Bronchus fibroblast of lung (primary cell): ENCODE measurements at places on chromosomes 13 and 19. TPM values are rescaled to one million over a fixed set of nuclear protein-coding genes. Genes with fewer than 3 reads are reported as not detected.

The CLEC11A gene
- total RNA-seq, result 72.5 and 93.3 TPM in 2 replicates

The KLHL1 gene
- not detected in 2 replicates for total RNA-seq

The LGALS4 gene
- total RNA-seq, result 0.15 TPM in 1 of 2 replicates, not detected in the other

The IL17D gene
- 0.89 and 1.0 TPM in 2 replicates for total RNA-seq

The C1QTNF9 gene
- total RNA-seq, result not detected in 2 replicates

The CEACAM16 gene
- not detected in 2 replicates for total RNA-seq

The CDC34 gene
- total RNA-seq, result 65.4 and 72.6 TPM in 2 replicates

The PSG1 gene
- not detected in 2 replicates for total RNA-seq

The ZNF471 gene
- total RNA-seq, result 0.50 and 0.89 TPM in 2 replicates

The PDX1 gene
- total RNA-seq, result not detected in 2 replicates

The PAN3 gene
- total RNA-seq, result 7.4 and 9.8 TPM in 2 replicates

The NHLRC3 gene
- 4.2 and 5.0 TPM in 2 replicates for total RNA-seq

The KLF1 gene
- total RNA-seq, result 0.17 TPM in 1 of 2 replicates, not detected in the other

The DMKN gene
- 11.3 and 13.5 TPM in 2 replicates for total RNA-seq

The CD22 gene
- under 0.01 TPM in 1 of 2 replicates, not detected in the other for total RNA-seq

The SIGLEC5 gene
- total RNA-seq, result not detected in 2 replicates

The SLITRK1 gene
- under 0.01 and 0.17 TPM in 2 replicates for total RNA-seq

The KANK2 gene
- 168 and 234 TPM in 2 replicates for total RNA-seq

The PLEKHA4 gene
- total RNA-seq, result 11.4 and 20.1 TPM in 2 replicates

The ZIC2 gene
- total RNA-seq, result not detected in 2 replicates

The CYP4F8 gene
- total RNA-seq, result not detected in 2 replicates

The RNF225 gene
- total RNA-seq, result not detected in 2 replicates

The FCER2 gene
- not detected in 2 replicates for total RNA-seq

The ANGPTL4 gene
- total RNA-seq, result 0.17 and 0.59 TPM in 2 replicates

The KLK12 gene
- total RNA-seq, result not detected in 2 replicates

The CGB2 gene
- total RNA-seq, result 0.34 TPM in 1 of 2 replicates, not detected in the other
